ENCODE measurements at places on chromosomes 12 and 14.
A peak's percentile ranks its signal among the peaks of the same experiment; 100 is the strongest.

DNA sequence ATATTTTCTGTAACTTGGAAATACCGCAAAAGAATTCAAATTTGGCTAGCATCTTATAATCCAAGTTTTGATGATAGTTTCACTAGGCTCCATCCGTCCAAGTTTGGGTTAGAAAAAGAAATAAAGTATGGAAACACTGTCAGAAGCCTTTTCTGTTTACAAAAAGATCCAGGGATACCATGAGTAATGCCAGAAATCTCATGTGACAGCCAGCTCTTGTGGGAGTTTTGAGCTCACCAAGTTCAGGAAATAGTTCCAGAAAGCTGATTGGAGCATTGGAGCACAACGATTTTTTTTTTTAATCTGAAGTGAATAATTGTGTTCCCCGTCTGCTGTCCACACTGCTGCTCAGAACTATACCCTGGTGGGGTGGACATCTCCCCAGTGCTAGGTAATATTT is 229.7 kb upstream of the NPAS3 start:
- no peaks in the 10 kb centered on the region for H3K27me3 ChIP-seq
- no peaks in the 10 kb centered on the region for H3K36me3 ChIP-seq
- no peaks in the 10 kb centered on the region for H3K4me1 ChIP-seq

GRCh38 chr12:19847294-19848059 is 408.2 kb downstream of the AEBP2 start:
- no peak overlapping the region for H3K4me3 ChIP-seq
- no peak for DNase-seq
- peaks cover 18% of the 10 kb centered on the region for H3K4me1 ChIP-seq
- peaks cover 7% of the 10 kb centered on the region for H3K36me3 ChIP-seq
- H3K27ac ChIP-seq = no peak overlapping the region
- H3K27me3 ChIP-seq = peaks cover 6% of the 10 kb centered on the region

DNA sequence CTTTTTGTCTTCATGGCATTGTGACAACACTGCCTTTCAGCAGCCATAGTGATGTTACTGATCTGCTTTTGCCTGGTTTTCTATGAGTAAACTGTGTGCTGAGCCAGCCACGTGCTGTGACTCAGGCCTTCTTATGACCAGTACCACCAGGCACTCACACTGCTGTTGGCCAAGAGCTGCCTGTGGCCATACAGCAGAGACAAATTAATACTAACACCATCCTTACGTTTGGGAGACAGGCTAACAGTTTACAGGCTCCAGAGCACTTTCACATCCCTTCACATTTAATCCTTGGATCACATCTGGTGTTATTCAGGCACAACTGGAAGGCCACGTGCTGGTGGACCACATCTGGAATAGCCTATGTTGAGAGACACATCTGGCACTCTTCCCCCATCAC is 377.9 kb downstream of the CCDC91 start:
- H3K4me1 ChIP-seq = peaks cover 2% of the 10 kb centered on the region
- no peak overlapping the region for H3K27ac ChIP-seq
- DNase-seq = no peak
- H3K36me3 ChIP-seq = no peaks in the 10 kb centered on the region

DNA sequence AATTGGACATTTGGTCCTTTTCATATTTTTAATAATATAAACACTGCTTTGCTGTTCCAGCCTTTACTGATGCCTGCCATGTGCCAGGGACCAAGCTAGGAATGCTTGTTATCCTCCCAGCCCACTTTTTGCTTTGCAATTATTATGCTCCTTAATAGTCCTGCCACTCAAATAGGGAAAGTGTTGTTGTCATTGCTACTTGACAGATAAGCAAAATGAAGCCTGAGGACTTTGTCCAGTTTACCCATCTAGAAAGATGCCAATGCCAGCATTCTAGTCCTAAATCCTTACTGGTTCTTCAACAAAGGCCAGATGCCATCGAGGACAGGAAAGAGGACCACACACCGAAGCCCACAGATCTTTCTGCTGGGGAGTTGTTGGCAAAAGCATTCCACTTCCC is 246.5 kb downstream of the EMP1 start:
- no peak overlapping the region for H3K27ac ChIP-seq
- no peaks in the 10 kb centered on the region for H3K27me3 ChIP-seq
- H3K36me3 ChIP-seq = no peaks in the 10 kb centered on the region

GRCh38 chr12:57606399-57606798 is 1.8 kb downstream of the DTX3 start:
- peaks cover 32% of the 10 kb centered on the region for H3K4me1 ChIP-seq
- no peak overlapping the region for H3K4me3 ChIP-seq
- DNase-seq = no peak
- H3K27me3 ChIP-seq = peaks cover 2% of the 10 kb centered on the region
- H3K27ac ChIP-seq = no peak overlapping the region

GRCh38 chr14:51704545-51704944 is 52.8 kb downstream of the FRMD6 start:
- H3K4me3 ChIP-seq = no peak overlapping the region
- no peaks in the 10 kb centered on the region for H3K27me3 ChIP-seq
- no peaks in the 10 kb centered on the region for H3K36me3 ChIP-seq
- DNase-seq = no peak
- H3K27ac ChIP-seq = no peak overlapping the region

GRCh38 chr14:88005050-88005481 is at the start of gene GPR65:
GPR65 (plus strand) TSS chr14:88005135; CDS start chr14:88010848, 5,713 bp downstream.
- H3K4me3 ChIP-seq = peak within 1 kb of the TSS; percentile 93
- peaks cover 44% of the 10 kb centered on the region for H3K36me3 ChIP-seq
- H3K4me1 ChIP-seq = peaks cover 56% of the 10 kb centered on the region
- DNase-seq = peak; percentile 64
- no peaks in the 10 kb centered on the region for H3K27me3 ChIP-seq

DNA sequence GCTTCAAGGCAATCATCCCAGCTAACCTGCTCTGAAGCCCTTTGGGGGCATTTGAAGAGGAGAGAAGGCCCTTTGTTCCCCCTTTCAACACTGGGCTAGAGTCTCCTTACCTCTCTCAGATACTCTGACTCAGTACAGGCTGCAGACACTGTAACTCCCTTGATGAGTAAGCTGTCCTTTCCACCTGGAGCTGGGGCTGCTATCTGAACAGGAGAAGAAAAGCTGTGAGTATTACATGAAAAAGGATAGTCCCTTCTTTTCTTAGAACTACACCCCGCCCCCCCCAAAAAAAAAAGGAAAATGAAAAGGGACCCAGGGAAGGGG is 186.6 kb upstream of the PLEKHG7 start:
- peaks cover 2% of the 10 kb centered on the region for H3K36me3 ChIP-seq
- DNase-seq = peak; percentile 46
- H3K27me3 ChIP-seq = no peaks in the 10 kb centered on the region
- H3K27ac ChIP-seq = peak overlapping the region; percentile 78
- no peak overlapping the region for H3K4me3 ChIP-seq
- H3K4me1 ChIP-seq = peaks cover 32% of the 10 kb centered on the region

DNA sequence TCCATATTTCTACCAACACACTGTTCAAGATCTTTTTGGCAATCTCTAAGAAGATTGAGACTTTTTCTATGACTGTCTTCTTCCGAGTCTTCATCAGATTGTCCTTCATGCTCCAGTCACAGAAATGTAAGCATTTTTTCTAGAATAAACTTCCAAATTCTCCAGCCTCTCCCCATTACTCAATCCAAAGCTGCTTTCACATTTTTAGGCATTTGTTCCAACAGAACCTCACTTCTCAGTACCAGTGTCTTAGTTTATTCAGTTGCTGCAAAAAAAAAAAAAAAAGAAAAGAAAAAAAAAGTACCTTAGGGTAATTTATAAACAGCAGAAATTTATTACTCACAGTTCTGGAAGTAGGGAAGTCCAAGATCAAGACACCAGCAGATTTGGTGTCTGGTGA is 290.8 kb upstream of the NOVA1 start:
- no peaks in the 10 kb centered on the region for H3K4me1 ChIP-seq
- H3K4me3 ChIP-seq = no peak overlapping the region
- H3K27ac ChIP-seq = no peak overlapping the region

GRCh38 chr14:38213001-38213400 is 5.3 kb downstream of the SSTR1 start:
- no peaks in the 10 kb centered on the region for H3K36me3 ChIP-seq
- no peak overlapping the region for H3K27ac ChIP-seq
- H3K27me3 ChIP-seq = peaks cover 45% of the 10 kb centered on the region

- H3K27ac ChIP-seq = no peak overlapping the region
- no peaks in the 10 kb centered on the region for H3K36me3 ChIP-seq
- DNase-seq = no peak
- H3K4me1 ChIP-seq = peaks cover 4% of the 10 kb centered on the region
Measured at GRCh38 chr14:105392131-105393090, 5.9 kb upstream of the TEX22 start.

DNA sequence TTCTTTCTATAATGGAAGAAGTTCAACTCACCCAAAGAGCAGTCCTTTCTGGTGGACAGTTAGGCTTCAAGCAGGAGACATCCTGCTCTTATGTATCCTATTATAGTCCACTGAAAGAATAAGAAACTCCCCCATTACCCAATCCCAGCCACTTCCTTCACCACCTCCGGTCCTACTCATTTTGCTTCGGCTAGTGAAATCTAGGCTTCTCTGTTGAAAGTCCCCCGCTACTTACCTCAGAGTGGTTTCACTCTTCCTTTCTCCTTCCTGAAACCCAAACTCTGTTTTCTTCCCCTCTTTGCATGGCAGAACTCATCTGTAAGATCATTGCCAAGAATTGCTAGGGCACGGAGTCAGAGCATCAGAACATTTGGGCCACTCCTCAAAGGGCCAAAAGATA is at the start of gene GPR84:
TSS of gene GPR84 (minus strand) at position 74 of the 400 bp plus-strand sequence. CDS start 635 bp downstream, outside the sequence.
- peaks cover 40% of the 10 kb centered on the region for H3K4me1 ChIP-seq
- peaks cover 3% of the 10 kb centered on the region for H3K27me3 ChIP-seq
- peak; percentile 64 for DNase-seq

DNA sequence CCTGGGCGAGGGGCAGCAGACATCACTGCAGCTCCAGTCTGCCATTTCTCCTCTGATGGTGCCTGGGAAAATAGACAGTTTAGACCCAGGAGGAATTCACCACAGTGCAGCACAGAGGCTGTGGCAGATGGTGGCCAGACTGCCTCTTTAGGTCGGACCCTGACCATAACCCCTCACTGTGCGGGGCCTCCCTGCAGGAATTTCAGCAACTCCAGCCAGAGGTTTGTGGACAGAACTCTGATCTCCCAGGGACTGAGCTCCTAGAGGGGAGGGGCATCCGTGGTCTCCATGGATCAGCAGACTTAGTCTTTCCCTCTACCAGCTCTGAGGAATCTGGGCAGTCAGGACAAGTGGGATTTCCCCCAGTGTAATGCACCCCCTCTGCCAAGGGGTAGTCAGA is 106.5 kb downstream of the ZC3H14 start:
- peaks cover 20% of the 10 kb centered on the region for H3K36me3 ChIP-seq
- H3K27me3 ChIP-seq = no peaks in the 10 kb centered on the region
- H3K4me3 ChIP-seq = no peak overlapping the region
- peaks cover 2% of the 10 kb centered on the region for H3K4me1 ChIP-seq
- DNase-seq = no peak
- no peak overlapping the region for H3K27ac ChIP-seq

DNA sequence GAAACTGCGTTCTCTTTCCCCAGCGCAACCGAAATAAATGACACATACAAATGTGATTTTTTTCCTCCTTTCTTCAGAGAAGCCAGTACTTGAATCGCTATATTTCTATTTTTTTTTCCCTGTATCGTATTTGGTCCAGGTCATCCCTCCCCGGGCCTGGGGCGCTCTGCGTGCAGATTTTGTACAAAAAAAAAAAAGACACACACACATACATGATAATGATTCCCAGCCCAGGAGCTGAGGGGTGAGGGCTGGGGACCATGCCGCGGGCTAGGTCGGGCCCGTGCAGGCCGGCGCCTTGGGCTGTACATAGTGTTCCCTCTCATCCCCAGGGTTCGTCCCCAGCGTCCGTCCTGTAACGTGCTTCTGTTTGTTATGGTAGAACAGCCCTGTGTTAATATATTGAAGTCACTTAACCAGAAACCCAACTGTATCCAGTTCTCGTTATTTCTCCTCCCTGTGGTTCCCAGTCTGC is 3.0 kb downstream of the HOXC9 start:
- H3K27me3 ChIP-seq = peaks cover 87% of the 10 kb centered on the region
- no peak for DNase-seq
- H3K36me3 ChIP-seq = no peaks in the 10 kb centered on the region
- no peak overlapping the region for H3K27ac ChIP-seq

- H3K36me3 ChIP-seq = peaks cover 15% of the 10 kb centered on the region
- peak overlapping the region; percentile 95 for H3K27ac ChIP-seq
- peak; percentile 55 for DNase-seq
- H3K27me3 ChIP-seq = no peaks in the 10 kb centered on the region
Measured at GRCh38 chr12:88142610-88142991, 494 bp downstream of the TMTC3 start.

- no peak overlapping the region for H3K27ac ChIP-seq
- H3K27me3 ChIP-seq = peaks cover 2% of the 10 kb centered on the region
- H3K4me3 ChIP-seq = no peak overlapping the region
- no peaks in the 10 kb centered on the region for H3K36me3 ChIP-seq
Measured at GRCh38 chr12:67716817-67717216, 68.3 kb downstream of the DYRK2 start.

- no peaks in the 10 kb centered on the region for H3K4me1 ChIP-seq
- no peak overlapping the region for H3K27ac ChIP-seq
- no peak for DNase-seq
- H3K4me3 ChIP-seq = no peak overlapping the region
- no peaks in the 10 kb centered on the region for H3K36me3 ChIP-seq
Measured at GRCh38 chr14:58066115-58066514, 85.9 kb downstream of the ARMH4 start.

DNA sequence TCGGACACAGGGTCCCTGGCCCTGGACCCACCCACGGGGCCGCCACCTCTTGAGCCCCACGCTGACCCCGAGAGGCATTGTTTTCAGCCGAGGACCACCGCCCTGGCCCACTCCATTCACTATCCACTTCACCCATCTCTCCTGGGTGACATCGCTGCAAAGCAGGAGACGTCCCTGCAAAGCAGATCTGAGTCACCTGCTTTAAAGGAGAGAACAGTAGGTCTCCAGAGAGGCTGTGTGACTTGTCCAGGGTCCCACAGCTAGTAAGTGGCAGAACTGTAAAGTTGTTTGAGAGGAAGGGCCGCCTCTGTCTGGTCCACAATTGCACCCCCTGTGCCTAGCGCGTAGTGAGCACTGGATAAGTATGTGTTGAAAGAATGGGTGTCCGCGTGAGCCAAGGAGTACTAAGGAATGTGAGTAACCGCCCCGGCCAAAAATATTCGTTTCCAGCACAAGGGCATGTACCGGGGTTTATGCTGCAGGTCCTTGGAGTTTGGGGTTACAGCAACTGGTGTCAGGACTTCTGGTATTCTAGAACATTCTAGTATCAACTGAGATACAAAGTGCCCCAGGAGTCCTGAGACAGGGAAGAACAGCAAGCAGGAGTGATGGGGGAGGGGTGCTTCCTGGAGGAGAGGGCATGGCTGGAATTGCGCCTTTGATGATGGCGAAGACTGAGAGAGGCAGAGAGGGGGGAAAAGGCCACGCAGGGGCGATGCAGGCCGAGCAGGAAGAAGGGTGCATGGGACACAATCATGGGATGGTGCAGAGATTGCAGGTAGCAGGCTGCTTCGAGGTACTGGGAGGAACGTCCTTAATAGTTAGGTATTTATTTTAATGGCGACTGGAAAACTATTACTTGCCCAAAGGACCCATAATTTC is 91.1 kb downstream of the SCARB1 start:
- H3K36me3 ChIP-seq = peaks cover 10% of the 10 kb centered on the region
- H3K27ac ChIP-seq = no peak overlapping the region
- H3K4me3 ChIP-seq = no peak overlapping the region
- DNase-seq = no peak
- H3K4me1 ChIP-seq = peaks cover 34% of the 10 kb centered on the region
